CD4-positive, alpha-beta T cell treated with Interleukin-17A for 4 hours (primary cell): ENCODE measurements at places on chromosomes 16 and 17.

GRCh38 chr17:60941028-60941427 is 263.4 kb downstream of the BCAS3 start:
- no peak for DNase-seq

DNA sequence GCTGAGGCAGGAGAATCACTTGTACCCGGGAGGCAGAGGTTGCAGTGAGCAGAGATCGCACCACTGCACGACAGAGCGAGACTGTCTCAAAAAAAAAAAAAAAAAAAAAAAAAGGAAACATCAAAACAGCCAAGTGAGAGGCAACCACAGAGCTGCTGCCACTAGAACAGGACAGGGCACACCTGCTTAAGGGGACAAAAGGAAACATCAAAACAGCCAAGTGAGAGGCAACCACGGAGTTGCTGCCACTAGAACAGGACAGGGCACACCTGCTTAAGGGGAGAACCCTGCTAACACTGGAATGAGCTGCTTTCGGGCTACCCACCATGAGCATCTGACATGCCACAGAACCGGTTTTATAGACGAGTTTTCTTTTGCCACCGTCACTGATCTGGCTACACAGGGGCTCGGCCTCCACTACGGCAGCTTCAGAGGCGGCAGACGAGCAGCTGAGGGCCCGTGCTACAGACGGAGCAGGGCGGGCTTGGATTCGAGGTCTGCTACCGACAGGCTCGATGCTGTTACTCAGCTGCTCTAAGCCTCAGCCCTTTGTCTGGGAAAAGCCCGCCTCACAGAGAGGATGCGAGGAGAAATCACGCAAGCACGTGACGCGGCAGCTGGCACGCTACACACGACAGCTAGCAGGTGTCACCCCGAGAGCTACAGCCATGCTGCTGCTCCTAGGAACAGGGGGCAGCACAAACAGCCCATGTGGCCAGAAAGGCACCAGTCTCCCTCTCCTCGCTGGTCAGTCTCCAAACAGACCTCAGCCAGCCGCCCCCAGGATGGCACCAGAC is 2.0 kb downstream of the P4HB start:
- DNase-seq = no peak

GRCh38 chr17:61150686-61151299 is 248.8 kb upstream of the TBX2 start:
- no peak for DNase-seq

- DNase-seq = peak; percentile 7
These were observed 27.0 kb downstream of the CCR7 start for GRCh38 chr17:40538019-40538935.

DNA sequence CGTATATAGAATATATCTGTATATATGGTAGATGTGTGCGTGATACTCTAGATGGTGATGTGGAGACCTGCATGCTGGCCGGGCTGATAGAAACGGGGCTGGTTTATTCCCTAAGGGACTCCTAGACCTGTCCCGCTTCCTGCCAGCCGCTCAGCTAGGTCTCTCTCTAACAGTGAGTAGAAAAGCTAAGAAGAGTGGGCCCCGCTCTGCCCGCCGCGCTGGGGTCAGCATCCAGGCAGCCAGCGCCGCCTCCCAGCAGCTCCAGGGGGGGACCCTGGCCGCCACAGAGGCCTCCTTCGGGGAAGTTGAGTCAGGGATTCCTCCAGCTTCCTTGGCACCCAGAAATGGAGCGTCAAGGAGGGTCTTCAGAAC is 9.4 kb downstream of the CYGB start:
- no peak for DNase-seq

GRCh38 chr17:76378548-76379274 is 5.7 kb upstream of the SPHK1 start:
- no peak for DNase-seq

- no peak for DNase-seq
These were observed 379.2 kb upstream of the ZFHX3 start for GRCh38 chr16:73427164-73427563.

- peak; percentile 72 for DNase-seq
These were observed 13.1 kb downstream of the LYRM9 start for GRCh38 chr17:27879987-27880608.

DNA sequence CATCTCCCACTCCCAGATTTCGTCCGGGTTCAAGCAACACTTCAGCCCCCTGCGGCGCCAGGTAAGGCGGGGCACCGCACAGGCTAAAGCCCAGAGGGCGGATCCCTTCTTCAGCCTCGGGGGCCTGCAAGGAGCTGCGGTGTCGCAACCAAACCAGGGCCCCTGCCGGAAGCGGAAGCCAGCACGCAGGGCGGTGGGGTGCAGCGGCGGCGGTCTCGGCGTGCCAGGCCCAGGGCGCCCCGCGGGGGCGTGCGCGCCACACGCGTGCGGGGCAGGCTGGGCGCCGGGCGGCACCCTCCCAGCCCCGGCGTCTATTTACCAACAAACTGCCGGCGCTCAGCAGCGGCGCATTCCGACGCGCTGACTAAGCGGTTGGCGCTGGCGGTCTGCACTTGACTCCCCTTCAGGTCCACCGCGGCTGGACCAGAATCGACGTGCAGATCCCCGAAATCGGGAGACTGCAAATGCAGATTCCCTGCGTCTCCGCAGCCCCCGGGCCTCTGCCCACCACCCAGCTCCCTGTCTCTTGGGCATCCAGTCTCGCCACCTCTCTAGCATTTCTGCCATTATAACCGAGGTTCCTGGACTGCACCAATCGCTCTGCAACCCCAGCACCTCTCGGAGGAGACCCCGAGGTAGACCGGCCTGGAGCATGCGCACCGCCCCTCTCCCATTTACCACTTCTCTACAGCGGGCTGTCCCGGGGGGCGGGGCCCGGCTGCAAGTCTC is 421 bp upstream of the DLX4 start:
- peak; percentile 76 for DNase-seq

- DNase-seq = no peak
These were observed 266.9 kb downstream of the TOX3 start for GRCh38 chr16:52280086-52280485.

- no peak for DNase-seq
These were observed 210.1 kb upstream of the HS3ST4 start for GRCh38 chr16:25481636-25482035.

GRCh38 chr16:11610121-11610505 is 23.4 kb upstream of the LITAF start:
- no peak for DNase-seq

- no peak for DNase-seq
These were observed 41.5 kb downstream of the MYH10 start for GRCh38 chr17:8588877-8589554.

GRCh38 chr17:47222047-47222446 is 12.9 kb downstream of the MYL4 start:
- no peak for DNase-seq

DNA sequence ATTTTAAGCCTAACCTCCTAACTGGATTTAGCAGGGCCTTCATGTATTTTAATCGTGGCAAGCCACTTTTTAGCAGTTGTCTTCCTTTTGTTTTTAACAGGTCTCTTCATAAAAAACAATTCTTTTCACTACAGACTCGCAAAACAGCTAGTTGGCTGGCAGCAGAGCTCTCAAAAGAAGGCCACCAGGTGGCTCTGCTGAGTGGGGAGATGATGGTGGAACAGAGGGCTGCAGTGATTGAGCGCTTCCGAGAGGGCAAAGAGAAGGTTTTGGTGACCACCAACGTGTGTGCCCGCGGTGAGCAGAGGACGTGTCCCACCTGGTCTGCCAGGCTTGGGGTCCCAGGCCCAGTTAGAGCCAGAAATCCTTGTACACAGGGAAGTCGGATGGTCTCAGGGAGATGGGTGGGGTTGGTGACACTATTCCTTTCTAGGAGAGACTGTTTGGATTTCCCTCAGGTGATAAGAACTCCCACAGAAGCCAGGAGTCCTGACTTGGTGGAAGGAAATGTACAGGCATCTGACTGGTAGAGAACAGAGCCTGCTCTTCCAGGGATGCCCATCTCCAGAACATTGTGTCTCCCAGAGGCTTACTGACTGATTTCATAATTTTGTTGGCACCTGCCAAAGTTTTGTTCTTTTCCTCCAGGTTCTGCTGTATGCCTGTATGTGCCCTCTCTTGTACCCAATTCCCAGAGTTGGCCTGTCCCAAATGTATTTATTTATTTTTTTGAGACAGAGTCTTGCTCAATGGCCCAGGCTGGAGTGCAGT is 14.9 kb upstream of the DDX19A start:
- peak; percentile 18 for DNase-seq

DNA sequence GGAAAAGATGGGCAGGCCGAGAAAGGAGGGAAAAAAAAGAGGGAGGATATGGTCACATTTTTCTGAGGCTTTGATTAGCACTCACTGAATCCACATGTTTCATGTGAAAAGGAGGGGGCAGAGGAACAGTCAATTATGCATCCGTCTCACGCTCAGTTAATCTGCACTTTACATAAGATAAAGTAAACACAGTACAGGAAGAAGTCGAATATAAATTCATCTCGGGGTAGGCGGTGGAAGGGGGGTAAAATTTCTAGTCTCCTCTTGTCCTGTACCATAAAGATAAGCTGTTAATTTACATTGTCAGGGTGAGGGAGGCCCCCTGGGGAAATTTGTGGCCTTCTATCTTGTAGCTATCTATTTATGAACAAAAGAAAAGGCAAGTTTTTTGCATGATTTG is 73.1 kb upstream of the CES5A start:
- DNase-seq = no peak

DNA sequence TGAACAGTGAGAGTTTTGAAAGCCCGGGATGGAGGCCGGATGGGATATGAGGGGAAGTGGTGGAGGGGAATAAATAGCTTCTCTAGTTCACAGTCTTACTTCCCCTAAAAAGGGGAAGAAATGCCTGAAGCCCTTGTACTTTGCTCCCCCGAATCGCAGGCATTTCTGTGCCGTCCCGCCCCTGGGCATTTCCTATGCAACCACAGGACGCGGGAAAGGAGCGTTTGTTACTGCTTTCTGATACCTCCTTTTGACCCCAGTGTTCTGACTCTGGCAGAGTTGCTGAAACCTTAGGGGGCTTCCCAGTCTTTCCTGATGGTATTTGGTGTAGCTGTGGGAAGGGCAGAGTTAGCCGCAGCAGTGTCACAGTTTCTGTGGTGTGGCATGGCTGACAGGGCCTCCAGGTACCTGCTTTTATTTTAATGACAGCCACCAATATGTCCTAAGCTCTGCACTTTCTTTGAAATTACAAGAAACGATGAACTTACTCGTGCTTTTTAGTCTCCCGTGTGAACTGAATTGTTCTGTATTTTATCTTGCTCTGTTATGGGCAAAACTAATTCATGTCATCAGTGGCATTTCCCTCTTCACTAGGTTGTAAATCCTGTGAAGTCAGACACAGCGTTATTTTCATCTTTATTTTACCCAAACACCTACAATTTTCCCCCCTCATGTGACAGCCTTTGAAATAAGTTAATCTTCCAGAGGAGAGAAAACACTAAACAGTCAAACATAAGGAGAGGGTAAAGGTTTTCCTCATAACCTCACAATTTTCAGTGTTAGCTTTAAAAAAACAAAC is 27.1 kb downstream of the USP10 start:
- DNase-seq = no peak

DNA sequence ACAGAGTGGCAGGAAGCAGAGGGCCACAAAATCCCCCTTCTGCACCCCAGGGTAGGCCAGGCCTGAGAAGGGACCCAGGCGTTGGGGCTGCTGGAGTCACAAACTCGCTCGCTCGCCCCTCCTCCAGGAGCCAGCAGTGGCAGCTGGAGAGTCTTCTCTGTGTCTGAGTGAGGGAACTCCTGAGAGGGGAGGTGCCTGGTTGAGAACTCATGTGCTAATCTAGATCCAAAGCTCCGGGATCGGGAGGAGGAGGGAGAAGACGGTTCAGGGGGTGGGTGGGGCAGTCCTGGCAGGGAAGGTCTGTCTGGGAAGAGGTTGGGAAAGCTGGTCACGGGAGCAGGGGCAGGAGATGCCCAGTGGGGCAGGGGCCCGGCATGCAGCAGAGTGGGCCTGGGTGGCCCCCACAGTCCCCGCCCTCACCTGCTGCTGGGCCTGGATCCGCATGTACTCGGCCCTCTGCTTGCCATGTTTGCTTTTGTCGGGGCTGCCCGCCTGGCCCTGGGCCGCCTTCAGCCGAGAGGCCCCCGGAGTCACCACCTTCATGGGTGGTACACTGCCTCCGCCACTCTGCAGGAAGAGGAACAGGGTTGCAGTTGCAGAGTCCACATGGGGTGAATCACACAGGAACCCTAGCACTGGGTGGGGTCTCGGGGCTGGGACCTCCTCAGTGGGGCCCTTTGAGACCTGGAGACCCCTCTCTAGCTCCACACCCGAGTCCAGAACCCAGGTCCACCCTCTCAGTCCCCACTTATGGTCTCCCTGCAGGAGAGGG is 62.2 kb downstream of the SRCIN1 start:
- no peak for DNase-seq
